ENCODE measurements at places on chromosomes 1 and 21. TPM values are rescaled to one million over a fixed set of nuclear protein-coding genes. Genes with fewer than 3 reads are reported as not detected.

TEX38 gene
- not detected for total RNA-seq

TSSK3 gene
- 0.86 TPM for total RNA-seq

GRCh38 chr1:25580927-25581326, 35.7 kb upstream of the MAN1C1 start:
- H3K27me3 ChIP-seq: no peaks in the 10 kb centered on the region
- no peak overlapping the region for H3K27ac ChIP-seq
- no peaks in the 10 kb centered on the region for H3K4me1 ChIP-seq
- H3K4me3 ChIP-seq: no peak overlapping the region

DNA sequence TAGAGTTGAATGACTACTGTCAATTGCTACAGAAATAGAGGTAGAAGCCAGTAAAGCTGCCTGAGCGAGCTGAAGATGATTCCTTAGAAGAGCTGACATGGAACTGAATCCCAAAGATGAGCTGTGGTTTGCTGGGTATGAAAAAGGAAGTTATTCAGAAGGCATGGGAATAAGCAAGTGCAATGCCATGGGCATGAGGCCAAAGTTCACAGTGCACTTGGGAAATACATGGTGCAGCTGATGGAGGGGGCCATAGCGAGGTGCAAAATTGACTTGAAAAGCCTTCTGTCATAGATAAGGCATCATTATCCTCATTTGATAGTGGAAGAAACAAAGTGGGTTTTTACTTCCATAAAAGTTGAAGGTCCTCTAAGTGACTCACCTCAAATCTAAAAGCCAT, 88.6 kb downstream of the NEK7 start:
- H3K4me3 ChIP-seq: no peak overlapping the region
- no peaks in the 10 kb centered on the region for H3K4me1 ChIP-seq
- H3K27me3 ChIP-seq: no peaks in the 10 kb centered on the region
- H3K36me3 ChIP-seq: no peaks in the 10 kb centered on the region

DNA sequence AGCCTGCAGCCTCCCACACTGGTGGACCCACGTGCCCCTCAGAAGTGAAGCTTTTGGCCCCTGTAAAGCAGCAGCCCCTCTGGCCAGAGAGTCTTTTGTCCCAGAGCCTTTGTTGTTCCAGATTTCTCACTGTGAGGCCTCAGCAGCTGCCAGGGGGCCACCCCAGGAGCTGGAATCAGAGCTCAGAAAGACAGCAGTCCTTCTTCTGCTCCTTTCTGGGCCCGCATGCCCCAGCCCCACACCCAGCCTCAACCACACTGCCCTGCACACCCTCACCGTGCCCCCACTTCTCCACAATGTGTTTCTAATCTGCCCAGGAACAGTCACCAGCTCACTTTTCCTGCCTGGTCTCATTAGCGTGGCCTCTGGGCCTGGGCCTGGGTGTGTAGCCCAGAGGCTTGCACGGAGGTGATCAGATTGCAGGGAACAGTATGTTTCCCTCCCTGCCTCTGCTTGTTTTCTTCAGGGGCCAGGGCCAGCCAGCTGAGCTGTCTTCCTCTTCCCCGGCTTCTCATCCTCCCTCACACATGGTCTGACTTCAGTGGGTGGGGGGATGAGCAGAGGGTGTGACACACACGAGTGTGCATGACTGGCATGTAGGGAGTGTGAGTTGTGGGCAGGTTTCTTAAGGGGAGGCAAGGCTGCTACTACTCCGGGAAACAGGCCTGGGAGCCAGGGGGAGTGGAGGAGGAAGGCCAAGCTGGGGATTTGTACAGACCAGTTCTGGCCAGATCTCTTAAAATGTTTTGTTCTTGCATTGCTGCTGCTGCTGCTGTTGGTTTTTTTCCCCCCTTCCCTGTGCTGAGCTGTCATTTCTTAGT, 82.5 kb upstream of the ZNF648 start:
- DNase-seq: peak; percentile 93
- peak overlapping the region; percentile 7 for H3K4me3 ChIP-seq
- no peaks in the 10 kb centered on the region for H3K36me3 ChIP-seq
- H3K4me1 ChIP-seq: peaks cover 39% of the 10 kb centered on the region
- H3K27ac ChIP-seq: peak overlapping the region; percentile 95

All from suprapubic skin (tissue), 4 donors.